ENCODE measurements at places on chromosomes 12 and 14.
A peak's percentile ranks its signal among the peaks of the same experiment; 100 is the strongest.

DNA sequence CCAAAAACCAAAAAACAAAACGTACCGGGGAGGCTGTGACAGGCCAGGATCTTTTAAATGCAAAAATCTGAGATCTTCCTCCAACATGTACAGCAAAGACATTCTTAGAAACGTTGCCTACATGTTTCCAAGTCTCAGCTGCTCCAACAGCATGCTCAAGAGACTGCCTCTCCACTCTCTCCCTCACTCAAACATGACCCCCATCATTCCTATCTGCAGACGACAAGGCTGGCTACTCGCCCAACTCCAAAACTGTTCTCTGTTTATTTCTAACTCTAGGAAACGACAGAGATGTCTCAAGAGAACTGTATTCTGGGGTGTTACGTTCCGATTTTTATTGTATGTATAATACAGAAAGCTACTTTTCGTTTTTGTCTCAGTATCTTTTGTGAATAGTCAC, 57.5 kb upstream of the TMCC3 start:
- H3K36me3 ChIP-seq, result no peaks in the 10 kb centered on the region
- peak; percentile 75 for DNase-seq
- H3K4me1 ChIP-seq, result no peaks in the 10 kb centered on the region
- H3K27ac ChIP-seq, result peak overlapping the region; percentile 7
- peak overlapping the region; percentile 30 for H3K4me3 ChIP-seq
- H3K27me3 ChIP-seq, result no peaks in the 10 kb centered on the region

GRCh38 chr12:92753976-92754885, 51.4 kb downstream of the PLEKHG7 start:
- no peak overlapping the region for H3K27ac ChIP-seq
- no peak for DNase-seq
- H3K36me3 ChIP-seq, result no peaks in the 10 kb centered on the region

DNA sequence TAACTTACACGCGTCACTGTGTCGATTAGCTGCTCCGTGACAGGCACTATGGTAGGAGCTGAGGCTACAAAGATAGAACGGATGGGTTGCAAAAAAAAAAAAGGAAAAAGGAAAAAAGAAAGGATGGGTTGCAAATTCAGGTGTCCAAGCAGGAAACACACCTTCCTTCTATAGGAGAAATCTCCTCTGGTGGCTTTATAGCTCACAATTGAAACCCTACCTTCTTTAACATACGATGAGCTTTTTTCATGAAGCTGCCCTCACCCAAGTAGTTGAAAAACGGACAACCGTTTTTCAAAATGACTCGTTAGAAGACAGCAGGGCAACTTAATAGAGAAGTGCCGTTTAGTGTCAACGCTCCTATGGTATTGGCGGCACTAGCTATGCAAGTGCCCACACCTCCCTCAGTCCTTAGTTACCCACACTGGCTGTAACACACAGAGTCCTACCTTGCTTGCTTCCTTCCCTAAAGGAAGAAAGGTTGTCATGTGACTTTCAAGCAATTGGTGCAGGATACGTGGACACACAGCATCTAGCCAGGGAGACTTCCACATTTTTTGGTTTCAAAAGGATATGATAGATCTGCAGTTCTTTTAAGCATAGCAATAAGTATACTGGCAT, 682 bp upstream of the TRIP11 start:
- H3K27ac ChIP-seq, result peak overlapping the region; percentile 95
- no peak for DNase-seq
- peaks cover 3% of the 10 kb centered on the region for H3K4me1 ChIP-seq
- no peaks in the 10 kb centered on the region for H3K27me3 ChIP-seq
- peak overlapping the region; percentile 92 for H3K4me3 ChIP-seq

- no peaks in the 10 kb centered on the region for H3K27me3 ChIP-seq
- H3K4me1 ChIP-seq, result no peaks in the 10 kb centered on the region
- H3K36me3 ChIP-seq, result peaks cover 24% of the 10 kb centered on the region
These were observed 1.6 kb downstream of the ZFC3H1 start for GRCh38 chr12:71661977-71662530.

GRCh38 chr12:125676366-125676765, 611.1 kb downstream of the AACS start:
- DNase-seq, result no peak
- H3K4me1 ChIP-seq, result no peaks in the 10 kb centered on the region
- no peak overlapping the region for H3K27ac ChIP-seq
- no peak overlapping the region for H3K4me3 ChIP-seq

- H3K4me1 ChIP-seq, result peaks cover 14% of the 10 kb centered on the region
- no peaks in the 10 kb centered on the region for H3K27me3 ChIP-seq
- no peak overlapping the region for H3K27ac ChIP-seq
- H3K36me3 ChIP-seq, result peaks cover 53% of the 10 kb centered on the region
- no peak for DNase-seq
- no peak overlapping the region for H3K4me3 ChIP-seq
These were observed 9.0 kb upstream of the CDH24 start for GRCh38 chr14:23066368-23066767.

DNA sequence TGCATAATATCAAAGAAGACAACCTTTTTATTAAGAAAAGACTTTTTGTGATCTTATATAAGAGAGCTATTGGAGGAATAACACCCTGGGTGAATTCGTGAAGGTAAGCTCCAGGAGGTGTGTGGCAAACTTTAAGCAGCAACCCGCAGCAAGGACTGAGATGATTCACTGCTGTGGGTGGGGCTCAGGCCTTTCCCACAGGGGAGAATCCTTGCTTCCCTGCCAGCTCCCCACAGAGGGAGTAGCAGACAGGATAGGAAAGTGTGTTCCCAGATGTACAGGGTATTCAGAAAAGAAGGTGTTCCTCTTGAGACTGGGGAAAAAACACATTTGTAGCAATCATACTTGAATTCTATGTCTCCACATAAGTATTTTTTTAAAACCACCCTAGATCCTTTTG, 9.2 kb downstream of the NDUFA12 start:
- H3K4me1 ChIP-seq, result no peaks in the 10 kb centered on the region
- no peak overlapping the region for H3K4me3 ChIP-seq
- no peaks in the 10 kb centered on the region for H3K27me3 ChIP-seq
- H3K27ac ChIP-seq, result no peak overlapping the region
- no peak for DNase-seq

DNA sequence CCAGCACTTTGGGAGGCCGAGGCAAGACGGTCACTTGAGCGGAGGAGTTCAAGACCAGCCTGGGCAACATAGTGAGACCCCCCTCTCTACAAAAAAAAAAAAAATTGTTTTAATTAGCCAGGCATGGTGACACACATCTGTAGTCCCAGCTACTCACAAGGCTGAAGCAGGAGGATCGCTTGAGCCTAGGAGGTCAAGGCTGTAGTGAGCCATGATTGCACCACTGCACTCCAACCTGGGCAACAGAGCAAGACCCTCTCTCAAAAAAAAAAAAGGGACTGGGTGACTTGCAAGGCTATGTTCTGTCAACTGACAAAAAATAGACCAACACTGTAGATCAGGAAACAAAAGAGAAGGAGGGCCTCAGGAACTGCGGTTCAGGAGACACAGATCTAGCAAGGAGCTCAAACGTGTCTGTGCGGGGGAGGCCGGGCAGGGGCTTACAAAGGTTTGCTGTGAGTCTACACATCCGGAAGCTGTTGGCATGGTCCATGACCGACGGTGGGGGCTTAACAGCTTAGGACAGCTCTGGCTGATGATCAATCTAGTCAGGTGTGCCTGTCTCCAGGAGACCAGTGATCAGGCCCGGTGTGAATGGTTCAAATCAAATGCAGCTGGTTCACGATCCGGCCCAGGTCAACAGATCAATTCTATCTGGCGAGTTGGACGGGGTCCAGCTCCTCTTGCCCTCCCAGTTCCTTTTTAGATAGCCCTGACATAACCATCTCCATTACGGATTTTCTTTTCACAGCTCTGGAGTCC, 31.7 kb upstream of the INF2 start:
- H3K4me1 ChIP-seq, result peaks cover 6% of the 10 kb centered on the region
- H3K27ac ChIP-seq, result no peak overlapping the region
- H3K36me3 ChIP-seq, result no peaks in the 10 kb centered on the region

GRCh38 chr12:104524034-104524832, 67.5 kb downstream of the CHST11 start:
- no peaks in the 10 kb centered on the region for H3K27me3 ChIP-seq
- H3K36me3 ChIP-seq, result no peaks in the 10 kb centered on the region
- DNase-seq, result no peak
- H3K4me3 ChIP-seq, result no peak overlapping the region
- no peak overlapping the region for H3K27ac ChIP-seq
- H3K4me1 ChIP-seq, result peaks cover 48% of the 10 kb centered on the region

GRCh38 chr12:21483531-21483930, 17.9 kb downstream of the RECQL start:
- H3K4me1 ChIP-seq, result no peaks in the 10 kb centered on the region
- H3K36me3 ChIP-seq, result peaks cover 53% of the 10 kb centered on the region
- DNase-seq, result no peak
- H3K4me3 ChIP-seq, result no peak overlapping the region
- H3K27ac ChIP-seq, result no peak overlapping the region
- H3K27me3 ChIP-seq, result no peaks in the 10 kb centered on the region

GRCh38 chr12:121673013-121673511, 3.6 kb upstream of the MORN3 start:
- no peaks in the 10 kb centered on the region for H3K27me3 ChIP-seq
- no peak overlapping the region for H3K27ac ChIP-seq
- H3K36me3 ChIP-seq, result no peaks in the 10 kb centered on the region
- H3K4me3 ChIP-seq, result no peak overlapping the region
- no peaks in the 10 kb centered on the region for H3K4me1 ChIP-seq

- no peak overlapping the region for H3K4me3 ChIP-seq
- no peak overlapping the region for H3K27ac ChIP-seq
- H3K27me3 ChIP-seq, result no peaks in the 10 kb centered on the region
- no peaks in the 10 kb centered on the region for H3K36me3 ChIP-seq
- no peaks in the 10 kb centered on the region for H3K4me1 ChIP-seq
These were observed 459.0 kb upstream of the ATP2B1 start for GRCh38 chr12:90167518-90168208.

DNA sequence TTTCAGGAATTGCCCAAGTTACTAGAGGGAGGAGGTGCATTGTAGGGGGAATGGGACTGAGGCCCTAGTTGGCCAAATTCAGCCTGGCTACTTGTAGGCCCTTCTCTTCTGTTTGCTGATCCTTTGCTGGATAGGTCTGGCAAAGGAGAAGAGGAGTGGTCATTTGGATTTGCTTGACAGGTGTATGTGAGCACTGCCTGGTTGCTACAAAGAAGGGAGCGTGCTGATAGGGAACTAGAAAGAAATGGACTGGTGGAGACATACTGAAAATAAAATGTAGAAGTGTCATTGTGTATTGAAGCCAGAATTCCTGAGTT, 3.6 kb downstream of the PSMA6 start:
- no peak overlapping the region for H3K27ac ChIP-seq
- no peak overlapping the region for H3K4me3 ChIP-seq
- no peaks in the 10 kb centered on the region for H3K27me3 ChIP-seq

DNA sequence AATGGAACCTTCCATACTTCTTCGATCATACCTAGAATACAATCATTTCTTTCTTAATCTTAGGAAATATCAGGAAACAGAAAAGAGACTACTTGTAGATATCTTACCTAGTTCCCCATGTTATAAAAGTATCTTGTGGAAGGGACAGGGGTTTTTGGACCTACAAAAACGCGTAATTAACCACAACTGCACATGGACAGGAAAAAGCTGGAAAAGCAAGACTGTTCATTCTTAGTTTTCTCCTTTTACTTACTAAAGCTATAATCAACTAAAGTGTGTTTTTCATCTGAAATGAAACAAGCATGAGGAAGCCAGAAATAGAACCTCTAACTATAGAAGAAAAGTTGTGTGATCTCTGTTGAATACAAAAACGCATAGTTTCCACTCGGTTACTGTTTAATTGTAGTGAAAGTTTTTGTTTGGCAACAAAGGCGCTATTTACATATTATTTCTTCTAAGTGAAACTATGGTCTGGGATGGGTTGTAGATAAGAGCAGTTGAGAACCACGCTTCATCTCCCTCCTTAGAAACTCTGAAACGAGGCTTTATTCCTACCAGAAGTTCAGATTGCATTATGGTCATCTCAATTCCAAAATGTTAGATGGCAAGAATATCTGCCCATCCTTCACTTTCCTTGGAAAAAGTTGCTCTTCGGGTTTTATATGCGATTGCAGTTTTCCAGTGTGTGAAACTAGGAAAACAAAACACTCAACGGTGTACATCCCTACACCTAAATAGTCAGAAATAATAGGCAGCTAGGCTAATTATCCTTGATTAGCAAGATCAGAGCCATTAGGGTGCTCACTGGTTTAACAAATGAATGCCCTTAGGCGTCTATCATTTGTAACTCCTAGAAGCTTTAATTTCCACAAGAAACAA, 1.1 kb downstream of the BCAT1 start:
- peaks cover 3% of the 10 kb centered on the region for H3K4me1 ChIP-seq
- no peaks in the 10 kb centered on the region for H3K27me3 ChIP-seq
- no peaks in the 10 kb centered on the region for H3K36me3 ChIP-seq
- H3K4me3 ChIP-seq, result peak overlapping the region; percentile 57
- no peak for DNase-seq
- H3K27ac ChIP-seq, result no peak overlapping the region

DNA sequence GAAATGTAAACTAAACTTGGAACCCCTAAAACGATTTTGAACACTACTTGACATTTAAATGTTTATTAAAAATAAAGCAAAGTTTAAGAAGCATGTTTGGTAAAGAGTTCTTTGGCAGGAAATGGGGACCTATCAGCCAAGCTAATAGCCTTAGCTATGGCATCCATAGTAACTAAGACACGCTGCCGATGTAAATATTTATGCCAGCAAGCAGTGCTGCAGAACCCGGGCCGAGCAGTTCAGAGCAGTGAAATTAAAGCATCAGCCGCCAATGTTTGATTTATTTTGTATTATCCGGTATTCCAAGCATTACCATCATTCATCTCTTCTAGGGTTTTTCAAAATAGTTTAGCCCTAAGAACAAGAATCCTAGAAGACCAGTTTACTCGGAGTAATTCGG, 61.6 kb downstream of the PPP2R5C start:
- peak overlapping the region; percentile 53 for H3K4me3 ChIP-seq
- no peak for DNase-seq
- H3K4me1 ChIP-seq, result peaks cover 21% of the 10 kb centered on the region
- no peak overlapping the region for H3K27ac ChIP-seq
- no peaks in the 10 kb centered on the region for H3K36me3 ChIP-seq

DNA sequence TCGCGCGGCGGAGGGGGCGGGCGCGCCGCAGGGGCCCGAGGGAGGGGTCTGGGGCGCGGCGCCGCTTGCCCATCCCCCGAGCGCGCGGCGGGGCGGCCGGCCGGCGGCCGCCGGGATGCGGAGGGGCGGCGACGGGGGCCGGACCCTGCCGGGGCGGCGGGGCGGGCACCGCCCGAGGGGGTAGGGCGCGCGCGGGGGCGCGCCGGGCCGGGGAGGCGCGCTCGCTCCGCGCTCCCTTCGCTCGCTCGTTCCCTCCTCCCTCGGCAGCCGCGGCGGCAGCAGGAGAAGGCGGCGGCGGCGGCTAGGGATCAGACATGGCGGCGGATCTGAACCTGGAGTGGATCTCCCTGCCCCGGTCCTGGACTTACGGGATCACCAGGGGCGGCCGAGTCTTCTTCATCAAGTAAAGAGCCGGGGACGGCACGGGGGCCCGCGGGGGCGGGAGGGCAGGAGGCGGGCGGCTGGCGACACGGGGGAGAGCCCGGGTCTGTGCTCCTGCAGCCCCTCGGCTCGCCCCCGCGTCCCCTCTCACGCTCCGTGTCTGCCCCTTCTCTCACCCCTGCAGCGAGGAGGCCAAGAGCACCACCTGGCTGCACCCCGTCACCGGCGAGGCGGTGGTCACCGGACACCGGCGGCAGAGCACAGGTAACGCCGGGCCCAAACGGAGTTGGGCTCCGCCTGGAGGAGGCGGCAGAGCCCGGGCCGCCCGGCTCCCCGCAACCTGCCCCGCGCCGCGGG, at the start of gene PLEKHA5:
Gene PLEKHA5 (plus strand): TSS at position 248 of the 738 bp plus-strand sequence. CDS start 67 bp downstream, at position 315.
- peak within 1 kb of the TSS; percentile 86 for H3K4me3 ChIP-seq
- H3K36me3 ChIP-seq, result no peaks in the 10 kb centered on the region
- H3K27me3 ChIP-seq, result no peaks in the 10 kb centered on the region
- DNase-seq, result no peak
- H3K27ac ChIP-seq, result peak within 1 kb of the TSS; percentile 87
- H3K4me1 ChIP-seq, result no peaks in the 10 kb centered on the region

All from ascending aorta (tissue), 2 donors.